GM23248 (cell line): ENCODE measurements at places on chromosomes 5 and 9. TPM values are rescaled to one million over a fixed set of nuclear protein-coding genes. Genes with fewer than 3 reads are reported as not detected.

GRCh38 chr5:82918311-82919031 is 158.7 kb downstream of the TMEM167A start:
- DNase-seq, result no peak

The ASPN gene
- 5.7 and 6.3 TPM in 2 replicates for total RNA-seq

DNA sequence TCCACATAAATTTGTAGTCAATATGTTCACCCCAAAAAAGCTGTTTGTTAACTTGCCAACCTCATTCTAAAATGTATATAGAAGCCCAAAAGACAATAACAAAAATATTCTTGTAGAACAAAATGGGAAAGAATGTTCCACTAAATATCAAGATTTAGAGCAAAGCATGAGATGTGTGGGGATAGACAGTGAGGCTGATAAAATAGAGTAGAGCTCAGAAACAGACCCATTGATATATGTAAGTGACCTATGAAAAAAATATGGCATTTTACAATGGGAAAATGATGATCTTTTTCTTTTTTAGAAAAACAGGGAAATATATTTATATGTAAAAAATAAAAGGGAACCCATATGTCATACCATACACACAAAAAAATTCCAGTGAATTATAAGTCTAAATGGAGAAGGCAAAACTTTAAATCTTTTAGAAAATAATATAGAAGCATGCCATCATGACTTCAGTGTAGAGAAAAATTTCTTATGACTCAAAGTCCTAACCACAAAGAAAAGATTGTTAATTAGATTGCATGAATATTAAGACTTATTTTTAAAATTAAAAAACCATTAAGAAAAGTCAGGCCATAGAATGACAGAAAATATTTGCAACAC is 6.6 kb upstream of the IFNB1 start:
- DNase-seq, result no peak

The PAEP gene
- not detected in 2 replicates for total RNA-seq

GRCh38 chr5:90495146-90495545 is 20.5 kb downstream of the POLR3G start:
- DNase-seq, result no peak

The GAS1 gene
- 29.7 and 36.0 TPM in 2 replicates for total RNA-seq

DNA sequence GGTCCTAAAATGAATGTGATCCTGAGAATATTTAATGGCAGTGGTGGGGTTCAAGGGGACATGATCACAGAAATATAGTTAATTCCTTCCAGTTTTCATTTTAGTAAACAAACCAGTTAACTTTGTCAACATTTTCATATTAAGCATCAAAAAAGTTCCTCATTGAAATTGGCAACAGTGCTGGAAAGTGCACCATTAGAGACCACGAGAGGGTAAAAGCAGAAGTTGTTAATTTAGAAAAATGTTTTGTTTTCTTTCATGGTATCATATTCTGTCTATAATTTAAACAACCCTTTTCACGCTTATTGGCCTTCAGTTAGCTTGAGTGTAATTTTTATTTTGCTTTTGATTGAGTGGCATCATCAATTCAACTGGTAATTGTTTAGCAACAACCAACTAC is 11.9 kb downstream of the GIN1 start:
- DNase-seq, result no peak

The PCDHA10 gene
- total RNA-seq, result 0.11 and 0.13 TPM in 2 replicates

- DNase-seq, result no peak
These were observed 16.1 kb downstream of the RORB start for GRCh38 chr9:74513221-74513620.

The PKD2L2 gene
- total RNA-seq, result not detected in 2 replicates

- no peak for DNase-seq
These were observed 14.9 kb downstream of the DEPDC1B start for GRCh38 chr5:60685028-60685427.

The TSSK1B gene
- total RNA-seq, result not detected in 2 replicates

The PCDHB11 gene
- 0.38 and 1.2 TPM in 2 replicates for total RNA-seq

The SKP1 gene
- total RNA-seq, result 238 and 245 TPM in 2 replicates

The SV2C gene
- not detected in 2 replicates for total RNA-seq

The SCGB3A2 gene
- total RNA-seq, result not detected in 2 replicates

The CDO1 gene
- total RNA-seq, result 0.89 and 4.3 TPM in 2 replicates

The OSMR gene
- 52.5 and 70.8 TPM in 2 replicates for total RNA-seq

The IPO11 gene
- 19.5 and 26.5 TPM in 2 replicates for total RNA-seq

GRCh38 chr5:139167952-139168720 is 30.0 kb downstream of the SIL1 start:
- no peak for DNase-seq

The SLC34A1 gene
- not detected in 2 replicates for total RNA-seq

DNA sequence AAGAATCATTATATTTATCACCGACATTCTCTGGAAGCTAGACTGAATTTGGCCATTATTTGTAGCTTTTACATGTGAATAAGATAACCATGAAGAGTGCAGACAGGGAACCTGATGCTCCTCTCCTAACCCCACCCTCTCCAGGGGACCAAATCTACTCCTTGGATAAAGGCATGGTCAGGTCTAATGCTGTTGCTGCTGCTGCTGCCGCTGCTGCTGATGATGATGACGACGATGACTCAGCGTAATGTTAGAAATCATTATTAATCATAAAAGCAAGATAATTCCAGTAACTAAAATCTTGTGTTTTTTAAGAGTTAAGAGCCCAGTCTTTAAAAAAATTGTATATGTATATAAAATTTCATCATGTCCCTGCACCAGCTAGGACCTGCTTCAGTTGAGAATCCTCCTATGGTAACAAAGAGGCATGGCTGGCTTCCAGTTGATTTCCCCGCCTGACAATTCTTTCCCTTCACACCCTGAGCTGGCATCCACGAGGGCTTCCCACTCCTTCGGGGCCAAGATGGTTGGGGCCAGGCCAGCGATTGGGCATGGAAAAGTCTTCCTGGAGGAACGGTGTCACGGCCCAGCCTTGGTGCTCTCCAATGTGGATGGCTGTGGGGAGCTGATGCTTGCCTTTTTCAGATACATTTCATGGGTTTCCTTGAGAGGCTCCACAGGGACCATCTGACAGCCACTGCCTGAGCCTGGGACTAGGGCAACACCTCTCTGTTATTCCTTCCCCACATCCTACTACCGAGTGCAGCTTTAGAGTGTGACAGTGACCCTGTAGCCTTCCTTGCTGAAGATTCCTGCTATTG is 400.0 kb downstream of the CTNND2 start:
- no peak for DNase-seq

- no peak for DNase-seq
These were observed 55.6 kb downstream of the EHMT1 start for GRCh38 chr9:137674307-137674975.

The KIF2A gene
- 34.5 and 40.0 TPM in 2 replicates for total RNA-seq

The FAM78A gene
- 0.38 and 1.1 TPM in 2 replicates for total RNA-seq

DNA sequence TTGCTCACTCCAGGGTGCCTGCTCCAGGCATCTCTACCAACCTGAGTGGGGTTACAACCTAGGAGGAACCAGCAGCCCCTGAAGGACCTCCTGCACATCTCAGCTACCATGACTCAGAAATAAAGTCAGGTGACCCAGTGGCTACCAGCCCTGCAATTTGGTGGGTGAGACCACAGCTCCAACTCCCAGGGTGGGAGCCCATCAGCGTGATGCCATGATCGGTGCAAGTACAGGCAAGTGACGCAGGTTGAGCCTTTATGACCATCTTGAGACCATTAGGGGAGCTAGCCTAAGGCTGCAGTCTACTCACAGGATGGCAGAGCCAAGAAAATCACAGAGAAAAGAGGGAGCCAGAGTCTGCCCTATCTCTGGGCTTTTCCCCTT is 8.6 kb downstream of the SEPTIN8 start:
- DNase-seq, result no peak

- peak; percentile 62 for DNase-seq
These were observed 125.1 kb downstream of the SUSD1 start for GRCh38 chr9:112049811-112050516.

GRCh38 chr9:129608561-129609481 is 12.1 kb downstream of the C9orf50 start:
- no peak for DNase-seq

The PPIP5K2 gene
- 58.8 and 65.6 TPM in 2 replicates for total RNA-seq

GRCh38 chr5:172414531-172415361 is 39.6 kb downstream of the SH3PXD2B start:
- DNase-seq, result peak; percentile 83

DNA sequence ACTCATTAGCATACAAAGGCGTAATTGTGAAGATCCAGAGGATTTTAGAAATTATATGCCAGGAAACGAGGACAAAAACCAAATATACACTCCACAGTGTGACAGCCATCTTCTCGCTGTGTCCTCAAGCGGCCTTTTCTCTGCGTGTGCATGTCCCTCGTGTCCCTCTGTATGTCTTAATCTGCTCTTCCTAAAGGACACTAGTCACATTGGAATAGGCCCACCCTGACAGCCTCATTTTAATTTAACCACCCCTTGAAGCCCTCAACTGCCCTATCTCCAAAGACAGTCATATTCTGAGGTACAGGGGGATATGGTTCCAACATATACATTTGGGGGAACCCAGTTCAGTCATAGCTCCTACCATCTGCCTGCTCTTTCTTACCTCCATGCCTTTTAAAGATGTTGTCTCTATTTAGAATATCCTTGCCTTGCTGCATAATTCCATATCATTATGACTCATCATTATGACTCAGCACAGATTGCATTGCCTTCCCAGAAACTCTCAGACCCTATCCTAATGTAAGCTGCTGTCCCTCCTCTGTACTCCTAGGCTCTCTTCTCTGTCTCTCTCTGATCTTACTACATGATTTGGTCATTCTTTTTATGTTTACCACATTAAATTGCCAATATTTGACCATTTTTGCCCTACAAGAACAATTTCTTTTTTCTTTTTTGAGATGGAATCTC is 210.9 kb downstream of the AOPEP start:
- peak; percentile 90 for DNase-seq

The PTGDS gene
- total RNA-seq, result not detected in 2 replicates

- DNase-seq, result peak; percentile 23
These were observed 214.2 kb downstream of the FANCC start for GRCh38 chr9:95103281-95103771.

DNA sequence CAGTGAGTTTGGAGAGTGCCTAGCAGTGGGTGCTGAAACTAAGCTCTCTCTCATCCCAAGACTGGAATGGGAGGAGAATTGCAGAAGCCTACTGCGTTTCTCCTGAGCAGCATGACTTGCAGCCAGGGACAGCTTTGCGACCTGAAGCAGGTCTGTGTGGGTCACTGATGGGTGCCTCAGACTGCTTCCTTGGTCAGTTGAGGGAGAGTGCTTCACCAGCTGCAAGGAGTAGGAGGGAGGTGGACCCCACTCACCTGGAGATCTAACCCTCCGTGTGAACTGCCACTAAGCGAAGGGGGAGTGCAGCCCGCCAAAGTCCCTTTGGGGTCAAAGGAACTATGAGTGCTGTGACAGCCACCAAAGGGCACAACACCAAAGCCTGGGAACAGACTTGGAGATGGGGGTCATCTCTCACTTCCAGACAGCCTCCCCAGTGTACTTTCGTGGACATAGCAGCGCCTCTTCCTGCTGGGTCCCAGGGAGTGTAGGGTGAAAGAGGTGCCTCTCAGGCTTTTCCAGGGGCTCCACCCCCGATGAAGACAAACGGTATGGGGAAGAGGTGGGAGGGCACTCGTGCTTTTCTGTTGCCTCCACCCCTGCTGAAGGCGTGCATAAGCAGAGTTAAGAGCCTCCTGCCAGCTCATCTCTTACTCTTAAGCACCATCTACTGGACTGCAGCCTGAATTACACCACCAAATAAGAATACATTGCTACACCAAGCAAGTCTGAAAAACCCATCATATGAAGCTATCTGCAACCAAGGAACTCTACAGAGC is 34.3 kb upstream of the MACIR start:
- peak; percentile 84 for DNase-seq

- no peak for DNase-seq
These were observed 114.5 kb downstream of the MAT2B start for GRCh38 chr5:163619951-163620350.

The NKD2 gene
- not detected in 2 replicates for total RNA-seq

DNA sequence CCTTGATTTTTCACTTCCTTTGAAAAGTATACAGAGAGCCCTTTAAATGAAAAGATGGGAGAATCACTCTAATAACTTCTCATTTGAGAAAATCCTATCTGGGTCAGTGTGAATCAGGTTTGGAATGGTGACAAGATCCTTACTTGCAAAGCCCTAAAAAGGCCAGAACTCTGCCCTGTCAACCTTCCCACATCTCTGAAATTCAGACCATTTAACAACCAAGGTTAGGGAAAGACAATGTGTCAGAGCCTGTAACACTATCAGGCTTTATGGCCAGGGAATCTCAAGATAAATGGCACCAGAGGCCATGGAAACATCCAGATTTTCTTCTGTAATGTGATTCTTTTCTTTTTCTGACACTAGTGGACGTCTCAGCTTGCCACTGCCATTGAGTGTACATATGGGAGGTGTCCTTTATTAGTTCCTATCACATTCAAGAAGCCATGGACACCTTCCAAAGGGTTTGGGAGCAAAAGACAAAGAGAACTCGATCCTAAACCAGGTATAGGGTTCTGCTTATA is 165.7 kb upstream of the GPR151 start:
- DNase-seq, result peak; percentile 55

- no peak for DNase-seq
These were observed 80.0 kb downstream of the SV2C start for GRCh38 chr5:76163111-76163628.

DNA sequence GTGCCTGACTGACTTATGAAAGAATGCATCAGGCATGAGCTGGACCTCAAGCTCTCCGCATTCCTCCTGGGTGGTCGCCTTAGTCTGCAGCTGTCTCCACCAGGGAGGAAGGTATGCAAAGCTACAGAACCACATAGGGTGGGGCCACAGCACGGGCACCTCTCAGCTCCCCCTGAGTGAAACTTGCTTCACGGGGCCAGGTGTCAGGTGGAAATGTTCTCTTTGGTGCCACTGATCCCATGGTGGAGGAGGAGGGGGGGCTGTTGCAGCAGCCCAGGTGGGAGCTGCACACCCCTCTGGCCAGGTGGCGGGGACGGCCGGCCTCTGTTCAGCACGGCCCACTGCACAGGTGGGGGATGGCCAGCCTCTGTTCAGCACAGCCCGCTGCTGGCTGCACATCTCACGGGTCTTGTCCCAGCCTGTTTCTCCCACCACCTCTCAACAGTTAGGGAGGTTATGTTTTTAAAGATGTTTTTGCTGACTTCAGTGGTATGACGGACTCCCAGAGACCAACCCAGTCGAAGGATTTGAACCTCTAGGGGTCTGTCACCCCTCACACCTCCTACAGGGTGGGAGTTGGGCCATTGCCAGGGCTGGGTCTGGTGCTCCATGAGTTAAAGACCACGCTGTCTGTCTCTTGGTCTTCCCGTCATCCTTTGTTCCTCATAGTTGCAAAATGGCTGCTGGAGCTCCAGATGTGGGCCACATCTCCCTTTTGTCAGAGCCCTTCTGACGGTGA is 34.3 kb downstream of the MRPL36 start:
- no peak for DNase-seq

The NOXA1 gene
- total RNA-seq, result 0.32 TPM in 1 of 2 replicates, not detected in the other
